ENCODE measurements at places on chromosomes 2 and 18.

- DNase-seq, result no peak
Observed at GRCh38 chr18:75338631-75339030, 88.9 kb downstream of the SMIM21 start.

- no peak for DNase-seq
Observed at GRCh38 chr2:178403671-178404306, 47.2 kb downstream of the PRKRA start.

GRCh38 chr2:210046851-210047500, 44.5 kb downstream of the RPE start:
- DNase-seq, result no peak

GRCh38 chr18:65906621-65907034, 155.8 kb downstream of the CDH7 start:
- no peak for DNase-seq

GRCh38 chr2:102041351-102041750, 49.6 kb downstream of the IL1R2 start:
- DNase-seq, result peak; percentile 35

GRCh38 chr2:210654091-210654490, 97.7 kb downstream of the CPS1 start:
- DNase-seq, result no peak

DNA sequence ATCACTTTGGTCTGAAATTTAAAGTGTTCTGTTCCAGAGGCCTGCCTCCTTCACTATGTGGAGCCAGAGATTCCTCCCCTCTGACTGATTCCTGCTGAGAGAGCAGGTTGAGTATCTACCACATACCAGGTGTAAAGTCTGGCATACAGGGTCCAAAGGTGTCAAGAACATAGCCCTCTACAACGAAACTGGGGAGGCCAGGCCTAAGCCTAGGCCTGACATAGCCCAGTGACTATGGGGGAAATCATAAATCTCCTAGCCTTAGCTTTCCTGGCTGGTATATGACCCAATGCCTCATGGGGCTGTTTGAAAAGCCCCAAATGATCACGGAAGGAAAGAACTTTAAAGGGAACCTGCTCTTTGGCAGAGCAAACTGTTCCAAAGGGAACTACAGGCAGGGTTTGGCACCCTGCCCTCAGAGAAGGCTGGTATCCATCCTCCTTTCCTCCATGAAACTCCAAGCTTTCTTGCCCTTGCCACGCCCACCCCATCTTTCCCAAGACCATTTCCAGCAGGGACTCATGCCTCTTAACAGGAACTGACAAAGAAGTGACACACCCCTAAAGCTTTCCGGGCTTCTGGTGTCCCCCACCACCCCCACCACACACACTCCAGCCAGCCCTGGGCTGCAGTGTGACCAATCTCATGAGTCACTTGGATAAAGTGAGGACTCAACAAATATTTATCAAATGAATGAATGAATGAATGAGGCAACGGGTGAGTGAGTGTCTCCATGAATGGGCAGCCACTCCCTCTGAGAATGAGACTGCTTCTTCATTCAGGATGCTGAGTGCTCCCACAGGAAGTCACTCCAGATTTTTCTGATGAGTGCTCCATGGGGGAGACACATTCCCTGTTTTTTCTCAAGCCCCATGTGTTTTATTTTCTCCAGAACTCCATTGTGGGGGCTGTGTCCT, 114.5 kb upstream of the STPG4 start:
- DNase-seq, result peak; percentile 99

GRCh38 chr2:11802782-11803191, 56.4 kb downstream of the LPIN1 start:
- DNase-seq, result peak; percentile 68

GRCh38 chr2:70570041-70570661, 16.5 kb upstream of the TGFA start:
- DNase-seq, result no peak

- peak; percentile 41 for DNase-seq
Observed at GRCh38 chr18:48961547-48961946, 10.8 kb upstream of the SMAD7 start.

DNA sequence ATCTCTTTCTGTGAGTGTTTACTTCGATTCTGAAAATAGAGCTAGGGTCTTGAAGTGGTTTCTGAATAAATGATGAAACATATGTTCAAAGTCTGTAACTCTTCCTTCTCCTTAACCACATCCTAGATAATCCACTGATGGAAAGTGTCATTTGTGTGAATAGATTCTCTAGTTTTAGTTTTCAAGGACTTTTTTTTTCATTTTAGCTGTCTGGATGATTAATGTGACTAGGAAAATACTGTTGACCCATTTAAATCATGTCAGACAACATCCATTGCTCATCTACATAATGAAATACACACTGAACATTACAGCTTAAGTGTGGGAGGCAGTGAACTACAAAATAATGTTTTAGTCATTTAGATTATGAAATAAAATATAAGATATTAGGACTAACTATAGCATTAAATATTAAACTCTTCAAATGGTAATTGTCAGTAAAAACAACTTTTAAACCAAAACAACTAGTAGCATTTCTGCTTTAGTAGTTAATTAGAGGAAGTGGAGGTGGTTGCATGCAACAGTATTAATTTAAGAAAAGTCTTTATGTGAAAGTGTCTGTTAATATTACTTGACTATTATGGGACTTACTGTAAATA, 39.1 kb upstream of the DLX1 start:
- peak; percentile 56 for DNase-seq

DNA sequence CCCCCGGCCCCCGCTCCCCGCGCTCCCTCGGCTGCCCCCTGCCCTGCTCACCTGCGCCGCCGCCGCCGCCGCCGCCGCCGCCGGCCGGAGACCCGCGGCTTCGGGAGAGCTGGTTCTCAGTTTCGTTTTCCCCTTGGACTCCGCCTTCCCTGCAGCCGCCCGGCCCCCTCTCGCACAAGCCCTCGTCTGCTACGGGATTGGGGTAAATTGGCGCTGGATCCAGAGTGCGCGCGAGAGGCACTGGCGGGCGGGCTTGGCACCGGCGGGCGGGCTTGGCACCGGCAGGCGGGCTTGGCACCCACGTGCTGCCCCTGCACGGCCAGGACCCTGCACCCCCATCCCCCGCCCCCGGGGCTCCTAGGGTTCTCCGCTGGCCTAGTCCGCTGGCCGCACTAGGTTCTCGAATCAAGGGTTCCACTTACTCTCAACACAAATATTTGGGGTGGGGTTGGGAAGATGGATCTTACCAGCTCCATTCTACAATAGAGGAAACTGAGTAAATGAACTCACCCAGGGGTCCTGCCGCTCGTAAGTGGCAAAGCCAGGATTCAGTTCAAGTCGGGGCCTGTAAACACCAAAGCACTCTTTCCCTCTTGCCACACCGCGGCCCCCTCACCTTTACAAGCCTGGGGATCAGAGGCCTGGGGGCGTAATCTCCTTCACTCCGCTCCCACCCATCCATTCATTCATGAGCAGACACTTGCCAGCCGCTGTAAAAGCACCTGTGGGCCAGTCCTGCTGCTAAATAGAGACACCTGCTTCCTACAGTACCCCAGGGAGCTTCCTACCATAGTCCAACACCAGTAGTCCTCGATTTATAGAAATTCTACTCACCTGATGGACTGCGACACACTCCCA, at the start of gene EIF2AK2:
Gene EIF2AK2, minus strand, starts transcription at position 124 of the 858 bp plus-strand sequence. CDS start 9,174 bp downstream, outside the sequence.
- peak; percentile 84 for DNase-seq

DNA sequence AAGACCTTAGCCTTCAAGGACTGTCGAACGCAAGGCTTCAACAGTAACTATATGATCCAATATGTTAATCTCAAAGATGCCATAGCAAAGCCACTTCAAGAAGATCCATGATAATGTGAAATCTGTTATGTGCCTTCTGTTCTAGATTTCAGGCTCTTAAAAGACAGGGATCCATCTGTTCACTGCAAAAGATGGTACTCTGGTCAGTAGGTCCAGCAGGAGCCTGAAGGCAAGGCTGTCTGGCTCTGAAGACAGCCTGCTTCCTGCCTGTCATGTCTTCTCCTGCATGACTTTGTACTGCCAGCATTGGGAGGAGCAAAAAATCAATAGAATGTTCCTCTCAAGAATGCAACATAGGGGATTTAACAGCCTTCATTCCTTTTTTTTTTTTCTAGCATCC, 270.8 kb upstream of the PARD3B start:
- no peak for DNase-seq

- no peak for DNase-seq
Observed at GRCh38 chr2:43818761-43819160, 19.9 kb downstream of the ABCG5 start.

- DNase-seq, result no peak
Observed at GRCh38 chr18:49487711-49488310, 777 bp upstream of the C18orf32 start.

DNA sequence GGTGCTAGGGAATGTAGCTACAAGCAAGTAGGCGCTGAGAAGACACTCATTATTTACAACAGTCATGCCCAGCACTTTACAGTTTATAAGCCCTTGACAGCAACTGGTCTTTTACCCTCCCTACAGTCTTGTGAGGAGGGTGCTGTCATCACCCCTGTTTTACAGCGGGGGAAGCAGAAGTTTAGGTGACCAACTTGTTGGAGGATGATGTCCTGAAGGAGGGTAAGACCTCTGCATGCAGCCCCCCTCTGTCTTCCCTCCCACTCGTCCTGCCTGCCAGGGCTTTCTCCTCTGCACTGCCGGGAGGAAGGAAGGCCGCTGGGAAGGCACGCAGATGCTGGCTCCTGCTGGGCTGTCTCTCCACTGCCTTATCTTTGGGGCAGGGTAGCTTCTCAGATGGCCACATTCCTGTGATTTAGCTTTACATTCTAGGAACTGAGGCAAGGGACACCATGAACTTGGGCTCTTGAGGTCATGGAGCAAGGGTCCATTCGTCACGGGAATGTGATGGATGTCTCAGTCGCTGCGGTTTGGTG, 972 bp downstream of the IL1R1 start:
- peak; percentile 22 for DNase-seq

GRCh38 chr2:71455741-71456569, 2.6 kb downstream of the DYSF start:
- no peak for DNase-seq

- DNase-seq, result no peak
Observed at GRCh38 chr2:27461118-27461517, 18.9 kb downstream of the KRTCAP3 start.

DNA sequence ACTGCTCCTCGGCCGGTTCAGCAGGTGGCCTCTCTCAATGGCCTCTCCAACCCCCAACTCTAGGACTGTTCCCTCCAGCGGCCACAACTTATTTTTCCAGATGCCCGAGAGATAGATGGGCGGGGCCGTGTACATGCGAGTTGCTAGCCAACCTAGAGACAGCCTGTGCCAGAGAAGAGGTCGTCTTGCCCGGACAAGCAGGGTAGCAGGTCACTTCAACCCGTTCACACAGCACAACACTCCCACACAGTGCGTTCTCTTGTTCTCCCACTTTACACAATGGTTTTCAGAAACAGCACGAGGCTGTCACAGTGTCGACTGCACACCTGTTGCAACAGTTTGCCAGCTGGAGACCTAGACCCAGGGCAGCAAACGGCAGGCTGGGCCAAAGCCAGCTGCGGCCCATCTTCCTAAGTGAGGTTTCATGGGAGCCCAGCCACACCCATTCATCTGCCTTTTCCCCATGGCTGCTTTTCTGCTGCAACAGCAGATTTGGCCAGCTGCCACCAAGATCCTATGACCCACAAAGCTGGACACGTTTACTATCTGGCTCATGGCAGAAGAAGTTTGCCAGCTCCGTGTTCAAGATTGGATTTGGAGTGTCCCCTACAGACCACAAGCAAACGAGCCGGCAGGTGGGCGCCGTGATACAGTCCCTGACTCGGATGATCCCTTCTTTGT, 7.3 kb upstream of the PRLH start:
- peak; percentile 24 for DNase-seq

DNA sequence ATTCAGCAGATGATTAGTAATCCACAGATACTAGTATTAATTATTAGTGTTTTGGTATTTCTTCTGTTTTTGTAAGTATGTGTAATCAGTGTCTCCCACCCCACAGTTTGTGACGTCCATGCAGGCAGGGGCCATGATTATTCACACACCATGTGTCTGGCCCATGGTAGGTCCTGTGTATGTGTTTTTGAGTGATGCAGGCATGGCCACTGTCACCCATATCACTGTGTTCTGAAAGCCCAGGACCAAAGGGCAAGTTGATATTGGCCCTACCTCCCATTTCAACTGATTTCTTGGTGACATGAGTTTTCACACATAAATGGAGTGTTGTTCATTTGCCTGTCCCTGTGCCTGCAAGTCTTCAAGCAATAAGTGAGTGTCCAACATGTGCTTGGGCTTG, 104.0 kb downstream of the TSHZ1 start:
- no peak for DNase-seq
